ENCODE measurements at places on chromosomes 4 and X. TPM values are rescaled to one million over a fixed set of nuclear protein-coding genes. Genes with fewer than 3 reads are reported as not detected.
A peak's percentile ranks its signal among the peaks of the same experiment; 100 is the strongest.

DNA sequence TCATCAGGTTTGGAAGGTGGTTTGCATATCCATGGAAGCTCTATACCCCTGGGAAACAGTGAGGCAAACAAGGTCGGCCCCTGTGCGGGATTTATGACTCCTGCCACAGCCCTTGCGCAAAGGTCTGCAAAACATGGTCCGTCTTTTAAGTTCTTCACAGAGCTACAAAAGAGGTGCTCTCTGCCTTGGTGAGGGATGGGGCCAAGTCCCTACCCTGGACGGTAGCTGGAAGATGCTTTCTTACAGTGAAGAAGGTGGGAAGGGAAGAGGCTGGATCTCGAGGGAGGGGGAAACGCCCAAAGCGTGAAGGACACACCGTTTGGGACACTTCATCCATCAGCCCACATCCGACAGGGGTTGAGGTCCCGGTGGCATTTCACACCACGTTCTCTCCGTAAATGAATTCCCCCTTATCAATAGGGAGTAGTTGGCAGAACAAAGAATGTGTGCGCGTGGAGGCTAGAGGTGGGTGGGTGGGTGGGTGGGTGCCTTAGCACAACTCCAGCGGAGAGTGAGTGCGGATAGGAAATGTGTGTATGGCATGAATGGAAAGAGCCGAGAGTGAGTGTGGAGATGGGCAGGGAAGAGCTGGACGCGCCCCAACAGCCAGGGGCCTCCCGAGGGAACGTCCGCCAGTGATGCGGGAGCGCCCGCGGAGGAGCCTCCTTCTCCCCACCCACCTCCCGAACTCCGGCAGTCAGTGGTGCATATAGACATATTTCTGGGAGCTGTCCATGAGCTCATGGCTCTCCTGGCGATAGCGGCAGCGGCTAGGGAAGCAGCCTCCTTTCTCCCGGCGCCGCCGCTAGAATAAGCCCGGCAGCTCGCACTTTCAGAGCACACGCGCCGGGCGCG, 68.3 kb downstream of the LARP7 start:
- no peak for DNase-seq

GRCh38 chr4:81746773-81747172, 275.1 kb upstream of the RASGEF1B start:
- no peak for DNase-seq

DNA sequence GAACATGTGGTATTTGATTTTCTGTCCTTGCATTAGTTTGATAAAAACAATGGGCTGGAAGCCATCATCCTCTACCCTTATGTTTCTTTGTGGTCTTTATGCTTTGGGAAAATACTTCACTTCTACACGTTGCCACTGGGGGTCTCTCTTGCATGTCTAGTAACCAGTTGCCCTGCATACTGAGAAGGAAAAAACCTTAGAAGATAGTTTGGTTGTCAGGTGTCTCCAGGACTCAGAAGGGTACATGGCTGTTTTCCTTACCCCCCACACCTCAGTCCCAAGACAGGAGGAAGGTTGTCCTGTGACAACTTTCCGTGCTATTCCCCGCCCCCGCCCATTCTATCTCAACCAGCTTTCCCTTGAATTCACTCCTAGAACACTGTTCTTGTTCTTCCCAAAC, 62.1 kb upstream of the LANCL3 start:
- no peak for DNase-seq

HS3ST1 gene
- total RNA-seq, result not detected

- no peak for DNase-seq
Measured at GRCh38 chrX:45006002-45006800, 133.2 kb downstream of the KDM6A start.

DNA sequence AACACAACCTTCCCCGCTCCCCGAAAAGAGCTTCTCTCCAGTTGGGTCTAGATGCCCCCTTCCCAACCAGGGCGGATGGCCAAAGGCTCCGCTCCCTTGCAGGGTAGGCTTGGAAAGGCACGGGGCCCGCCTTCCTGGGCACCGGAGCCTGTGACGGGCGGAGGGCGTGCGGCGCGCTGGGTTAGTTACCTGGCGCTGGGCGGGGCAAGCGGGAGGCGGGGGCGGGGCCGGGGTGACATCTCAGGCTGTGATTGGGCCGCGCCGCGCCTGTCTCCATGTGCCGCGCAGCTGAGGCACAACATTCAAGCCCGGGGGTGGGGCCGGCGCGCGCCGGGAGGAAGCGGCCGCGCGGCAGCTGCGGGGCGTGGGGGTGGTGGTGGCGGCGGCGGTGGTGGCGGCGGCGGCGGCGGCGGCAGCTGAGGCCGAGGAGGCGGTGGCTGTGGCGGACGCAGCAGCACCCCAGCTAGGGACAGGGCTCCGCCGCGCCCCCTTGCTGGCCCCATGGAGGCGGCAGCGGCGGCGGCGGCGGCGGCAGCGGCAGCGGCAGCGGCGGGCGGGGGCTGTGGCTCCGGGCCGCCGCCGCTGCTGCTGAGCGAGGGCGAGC, at the start of gene REPS2:
REPS2 (plus strand) TSS at position 298 of the 604 bp plus-strand sequence; CDS start at position 502, 204 bp downstream.
- peak; percentile 87 for DNase-seq

TRIML1 gene
- not detected for total RNA-seq

CSAG2 gene
- not detected for total RNA-seq
